Sigmoid colon (tissue), 7 donors: ENCODE measurements at places on chromosomes 3 and 15. TPM values are rescaled to one million over a fixed set of nuclear protein-coding genes. Genes with fewer than 3 reads are reported as not detected.

Gene ROBO2
- 2.8 TPM for total RNA-seq

Gene PIAS1
- total RNA-seq = 55.9 TPM

DNA sequence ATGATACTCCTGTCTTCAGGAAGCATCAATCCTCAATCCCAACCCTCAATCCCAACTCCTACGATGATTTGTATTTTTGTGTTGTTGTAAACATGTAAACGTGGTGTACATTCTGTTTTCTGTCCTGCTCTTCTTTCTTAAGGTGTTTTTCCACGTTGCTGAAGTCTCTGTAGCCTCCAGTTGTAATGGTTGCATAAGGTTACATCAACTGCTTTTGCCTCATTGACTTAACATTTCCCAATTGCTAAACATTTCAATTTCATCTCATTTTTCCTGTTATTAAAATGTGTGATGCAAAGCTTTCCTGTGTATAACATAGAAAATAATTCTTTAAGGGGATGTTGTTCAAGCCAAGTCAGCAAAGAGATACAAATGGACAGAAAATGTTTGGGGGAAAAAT, 33.4 kb downstream of the HRH1 start:
- no peak overlapping the region for H3K27ac ChIP-seq
- H3K36me3 ChIP-seq = no peaks in the 10 kb centered on the region
- no peak overlapping the region for H3K4me3 ChIP-seq
- H3K4me1 ChIP-seq = no peaks in the 10 kb centered on the region

- peak; percentile 50 for DNase-seq
- no peaks in the 10 kb centered on the region for H3K27me3 ChIP-seq
- peaks cover 46% of the 10 kb centered on the region for H3K36me3 ChIP-seq
- H3K4me3 ChIP-seq = no peak overlapping the region
These were observed 8.3 kb upstream of the JMJD7 start for GRCh38 chr15:41819455-41820050.

- H3K36me3 ChIP-seq = no peaks in the 10 kb centered on the region
- no peaks in the 10 kb centered on the region for H3K4me1 ChIP-seq
- H3K27ac ChIP-seq = no peak overlapping the region
- H3K4me3 ChIP-seq = no peak overlapping the region
- DNase-seq = no peak
- H3K27me3 ChIP-seq = no peaks in the 10 kb centered on the region
These were observed 5.7 kb downstream of the CEP19 start for GRCh38 chr3:196706327-196706726.

DNA sequence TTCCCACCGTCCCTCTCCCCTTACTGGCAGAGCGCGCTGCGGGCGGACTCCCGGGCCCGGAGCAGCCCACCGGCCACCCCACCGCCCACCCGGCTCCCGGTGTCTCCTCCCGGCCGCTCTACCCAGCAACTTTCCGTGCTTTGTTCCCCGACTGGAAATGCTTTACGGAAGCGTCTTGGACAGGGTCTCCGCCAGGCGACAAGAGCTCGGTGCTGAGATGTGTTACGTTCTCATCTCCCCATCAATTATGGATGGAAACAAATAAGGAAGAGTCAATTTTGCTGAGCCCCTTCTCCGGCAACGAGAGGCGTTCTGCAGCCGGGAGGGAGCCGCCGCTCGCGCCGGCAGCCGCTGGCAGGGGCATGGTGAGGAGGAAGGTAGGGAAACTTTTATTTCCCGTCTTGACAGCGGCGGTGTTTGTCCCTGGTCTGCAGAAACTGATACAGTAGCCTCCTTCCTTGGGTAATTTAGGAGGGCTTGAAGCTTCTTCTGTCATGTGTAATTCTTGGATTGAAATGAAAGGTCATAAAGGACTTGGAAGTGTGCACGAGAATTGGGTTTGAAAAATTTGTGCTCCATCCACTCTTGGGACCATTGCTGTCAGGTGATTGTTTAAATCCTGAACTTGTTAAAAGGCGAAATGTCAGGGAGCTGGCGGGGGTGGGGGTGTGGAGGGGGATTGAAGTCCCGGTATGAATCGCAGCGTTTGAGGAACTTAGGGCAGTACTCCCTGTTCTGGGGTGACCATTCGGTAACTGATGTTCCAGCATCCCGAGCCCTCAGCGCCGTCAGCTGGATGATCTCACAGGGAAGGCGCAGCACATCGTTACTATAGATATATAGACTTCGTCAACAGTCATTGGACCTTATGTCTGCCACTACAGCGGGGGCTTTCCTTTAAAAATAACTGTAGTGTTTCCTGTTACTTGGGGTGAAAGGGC, 1.5 kb downstream of the SEMA6D start:
- peaks cover 34% of the 10 kb centered on the region for H3K4me1 ChIP-seq
- DNase-seq = no peak
- peak overlapping the region; percentile 70 for H3K27ac ChIP-seq
- H3K36me3 ChIP-seq = no peaks in the 10 kb centered on the region
- H3K4me3 ChIP-seq = peak overlapping the region; percentile 48

GRCh38 chr3:117927825-117928224, 1106.8 kb downstream of the IGSF11 start:
- H3K27me3 ChIP-seq = no peaks in the 10 kb centered on the region
- no peak overlapping the region for H3K27ac ChIP-seq

DNA sequence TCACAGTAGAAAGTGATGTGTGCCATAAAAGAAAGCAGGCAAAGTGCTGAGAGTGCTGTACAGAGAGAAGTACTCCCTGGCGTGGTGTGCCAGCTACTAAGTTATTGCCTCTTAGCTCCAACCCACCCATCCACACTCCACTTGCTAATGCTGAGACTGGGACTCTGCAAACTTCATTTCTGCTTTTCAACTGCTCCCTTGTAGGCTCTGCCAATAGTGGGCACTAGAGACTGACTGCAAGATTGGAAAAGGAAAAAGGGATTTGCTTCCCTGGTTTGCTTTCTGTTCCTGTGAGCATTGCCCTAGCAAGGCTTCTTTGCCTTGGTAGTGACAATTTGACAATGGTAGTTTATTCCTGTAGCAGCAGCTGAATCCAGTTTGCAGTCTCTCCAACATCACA, 56.5 kb upstream of the TMEM108 start:
- H3K27me3 ChIP-seq = no peaks in the 10 kb centered on the region
- no peaks in the 10 kb centered on the region for H3K36me3 ChIP-seq
- no peak overlapping the region for H3K27ac ChIP-seq
- no peak overlapping the region for H3K4me3 ChIP-seq
- peaks cover 6% of the 10 kb centered on the region for H3K4me1 ChIP-seq
- no peak for DNase-seq

GRCh38 chr15:60819860-60820259, 340.9 kb upstream of the ICE2 start:
- no peak overlapping the region for H3K27ac ChIP-seq
- no peaks in the 10 kb centered on the region for H3K27me3 ChIP-seq
- H3K4me3 ChIP-seq = no peak overlapping the region
- no peak for DNase-seq

DNA sequence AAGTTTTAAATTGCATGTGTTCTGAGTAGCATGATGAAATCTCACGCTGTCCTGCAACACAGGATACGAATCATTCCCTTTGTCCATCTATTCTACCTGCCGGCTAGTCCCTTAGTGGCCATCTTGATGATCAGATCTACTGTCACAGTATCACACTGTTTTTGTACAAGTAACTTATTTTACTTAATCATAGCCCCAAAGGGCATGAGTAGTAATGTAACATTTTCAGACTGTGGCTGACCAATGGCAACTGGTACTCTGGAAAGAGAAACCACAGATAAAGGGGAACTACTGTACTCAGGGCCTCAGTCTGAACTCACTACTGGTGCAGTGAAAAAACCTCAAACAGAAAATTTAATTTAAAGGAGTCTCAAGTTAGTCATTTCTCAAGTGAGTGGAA, 127.3 kb upstream of the MRPL3 start:
- DNase-seq = no peak
- H3K27ac ChIP-seq = no peak overlapping the region
- H3K4me1 ChIP-seq = no peaks in the 10 kb centered on the region
- H3K4me3 ChIP-seq = no peak overlapping the region

GRCh38 chr3:58352626-58353025, 19.9 kb downstream of the PXK start:
- H3K36me3 ChIP-seq = no peaks in the 10 kb centered on the region
- H3K4me3 ChIP-seq = no peak overlapping the region

DNA sequence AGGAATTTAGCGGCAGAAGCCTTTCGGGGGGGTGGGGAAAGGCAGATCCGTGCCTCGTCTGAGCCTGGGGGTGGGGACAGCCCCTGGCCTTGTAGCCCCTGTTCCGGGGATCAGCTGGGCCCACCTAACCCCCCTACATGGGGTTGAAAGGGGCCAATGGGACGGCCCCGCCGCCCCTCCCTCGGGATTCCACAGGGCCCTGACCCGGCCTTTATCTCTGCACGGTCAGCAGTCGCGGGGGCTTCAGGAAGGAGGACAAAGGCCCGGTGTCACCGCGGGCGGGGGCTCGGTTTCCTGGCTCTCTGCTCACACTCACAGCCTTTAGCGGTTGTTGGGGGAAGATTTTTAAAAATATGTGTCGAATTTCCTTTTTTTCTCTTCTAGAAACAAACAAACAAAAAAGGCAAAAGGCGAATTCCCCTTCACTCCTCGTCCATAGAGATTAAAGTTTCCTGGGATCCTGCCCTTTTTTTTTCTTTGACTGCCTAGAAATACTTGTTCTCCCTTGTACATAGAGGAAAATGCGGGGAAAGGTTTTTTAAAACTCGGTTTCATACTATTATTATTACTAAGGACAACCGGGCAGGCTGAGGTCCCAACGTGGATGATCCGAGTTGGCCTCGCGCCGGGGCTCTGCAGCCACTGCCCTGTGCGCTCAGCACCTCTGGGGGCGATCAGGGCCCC, 7.9 kb downstream of the FOXL2 start:
- no peak overlapping the region for H3K4me3 ChIP-seq
- H3K36me3 ChIP-seq = no peaks in the 10 kb centered on the region
- no peaks in the 10 kb centered on the region for H3K4me1 ChIP-seq

GRCh38 chr3:170090601-170090981, 52.8 kb downstream of the GPR160 start:
- H3K4me1 ChIP-seq = no peaks in the 10 kb centered on the region
- H3K27ac ChIP-seq = no peak overlapping the region
- no peaks in the 10 kb centered on the region for H3K27me3 ChIP-seq
- peaks cover 11% of the 10 kb centered on the region for H3K36me3 ChIP-seq
- no peak overlapping the region for H3K4me3 ChIP-seq
